T-cell (primary cell): ENCODE measurements at places on chromosomes 2 and 18.

- H3K4me1 ChIP-seq: no peaks in the 10 kb centered on the region
- no peaks in the 10 kb centered on the region for H3K27me3 ChIP-seq
- no peaks in the 10 kb centered on the region for H3K36me3 ChIP-seq
Observed at GRCh38 chr2:53473236-53473635, 294.4 kb upstream of the CHAC2 start.

- DNase-seq: no peak
- H3K27me3 ChIP-seq: no peaks in the 10 kb centered on the region
- peaks cover under 1% of the 10 kb centered on the region for H3K4me1 ChIP-seq
- H3K4me3 ChIP-seq: no peak overlapping the region
- no peaks in the 10 kb centered on the region for H3K36me3 ChIP-seq
Observed at GRCh38 chr2:42560899-42561298, 7.5 kb upstream of the MTA3 start.

DNA sequence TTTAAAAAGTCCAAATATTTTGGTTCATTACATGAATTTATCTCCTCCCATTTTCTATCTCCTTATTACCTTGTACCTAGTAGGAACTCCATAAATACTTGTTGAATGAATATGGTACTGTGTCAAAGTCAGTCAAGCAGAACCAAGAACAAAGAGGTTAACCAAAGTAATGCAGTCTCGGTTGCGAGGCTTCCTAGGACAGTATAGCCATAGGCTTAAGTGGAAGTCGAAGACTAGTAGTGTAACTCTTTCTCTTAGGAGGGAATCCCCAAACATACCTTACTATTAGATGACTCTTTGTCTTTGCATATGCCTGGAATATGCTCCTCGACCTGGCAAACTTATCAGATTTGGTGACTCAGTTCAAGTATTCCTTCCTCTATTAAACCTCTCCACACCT is 4.8 kb downstream of the LIPT1 start:
- H3K27me3 ChIP-seq: no peaks in the 10 kb centered on the region
- no peak overlapping the region for H3K27ac ChIP-seq
- no peak overlapping the region for H3K4me3 ChIP-seq

GRCh38 chr2:47946593-47946992 is 40.3 kb upstream of the FBXO11 start:
- H3K4me3 ChIP-seq: no peak overlapping the region
- H3K27ac ChIP-seq: no peak overlapping the region
- peaks cover 3% of the 10 kb centered on the region for H3K27me3 ChIP-seq
- H3K36me3 ChIP-seq: no peaks in the 10 kb centered on the region

- H3K27me3 ChIP-seq: peaks cover 18% of the 10 kb centered on the region
- no peak overlapping the region for H3K4me3 ChIP-seq
- no peak for DNase-seq
- H3K4me1 ChIP-seq: no peaks in the 10 kb centered on the region
- H3K36me3 ChIP-seq: no peaks in the 10 kb centered on the region
Observed at GRCh38 chr2:85264471-85264870, 63.3 kb downstream of the TGOLN2 start.

GRCh38 chr2:160928854-160929301 is 231.3 kb upstream of the TANK start:
- no peaks in the 10 kb centered on the region for H3K4me1 ChIP-seq
- no peaks in the 10 kb centered on the region for H3K36me3 ChIP-seq
- no peak overlapping the region for H3K27ac ChIP-seq
